NCI-H2081 (cell line): ENCODE measurements at places on chromosomes 1 and 21.

GRCh38 chr1:165793951-165794350 lies 25.3 kb upstream of the TMCO1 start:
- no peak for DNase-seq

GRCh38 chr1:81432059-81432458 lies 368.7 kb upstream of the ADGRL2 start:
- DNase-seq = no peak

GRCh38 chr1:194277927-194278326 lies 1091.5 kb upstream of the B3GALT2 start:
- DNase-seq = no peak

GRCh38 chr1:44238660-44239059 lies 25.4 kb downstream of the DMAP1 start:
- no peak for DNase-seq

- no peak for DNase-seq
Observed at GRCh38 chr1:43062527-43063095, 103.9 kb upstream of the SLC2A1 start.
